ENCODE measurements at places on chromosomes 16 and 17.

DNA sequence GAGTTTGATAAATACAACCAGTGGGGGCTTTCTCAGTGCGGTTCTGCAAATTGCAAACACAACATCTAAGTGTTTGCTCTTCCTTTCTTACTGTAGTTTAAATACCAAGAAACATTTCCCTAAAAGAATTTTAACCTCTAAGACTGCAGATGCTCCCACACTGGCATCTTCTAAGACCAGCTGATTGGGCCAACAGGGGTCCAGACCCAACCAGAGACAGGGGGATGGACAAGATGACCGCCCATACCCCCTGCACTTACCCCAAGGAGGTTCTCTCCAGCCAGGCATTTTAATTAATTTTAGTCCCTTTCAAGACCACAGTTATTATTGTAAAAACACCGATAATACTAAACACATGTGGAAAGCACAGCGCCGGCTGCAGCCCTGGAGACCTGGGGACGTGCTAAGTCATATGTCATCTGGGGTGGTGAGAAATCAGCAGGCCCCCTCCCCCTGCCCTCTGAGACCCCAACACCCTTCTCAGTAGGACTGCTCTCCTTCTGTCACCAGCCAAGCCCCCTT lies 242.3 kb downstream of the SOX9 start:
- DNase-seq: no peak

DNA sequence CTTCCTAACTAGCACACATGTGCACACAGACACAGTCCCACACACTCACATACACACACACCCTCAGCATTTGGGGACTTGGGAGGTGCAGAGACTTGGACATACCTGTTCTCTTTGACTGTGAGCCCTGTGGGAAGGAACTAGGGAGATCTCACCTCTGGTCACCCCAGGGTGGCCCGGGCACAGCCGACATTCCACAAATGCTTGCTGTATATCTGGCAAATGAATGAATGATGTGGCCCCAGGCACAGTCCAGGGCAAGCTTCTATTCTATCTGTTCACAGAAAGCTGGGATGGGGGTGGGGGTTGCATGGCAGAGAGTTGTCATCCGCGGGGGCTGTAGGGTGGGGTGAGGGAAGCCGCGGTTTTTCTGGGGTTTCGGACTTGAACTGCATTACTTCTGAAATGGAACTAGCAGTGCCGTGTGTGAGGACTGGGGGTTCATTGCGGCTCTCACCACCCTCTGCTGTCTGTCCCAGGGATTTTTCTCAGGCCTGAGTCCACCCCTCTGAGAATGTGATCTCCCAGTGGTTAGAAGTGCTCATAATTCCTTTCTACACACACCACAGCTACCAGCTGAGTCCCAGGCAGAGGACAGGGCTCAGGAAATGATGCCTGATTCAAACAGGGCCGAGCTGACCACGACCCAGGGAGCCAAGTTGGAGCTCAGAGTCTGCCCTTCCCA lies 3.3 kb upstream of the RIPOR1 start:
- no peak for DNase-seq

- DNase-seq: no peak
These were observed 527 bp upstream of the MGAT5B start for GRCh38 chr17:76867578-76868175.

GRCh38 chr17:70270554-70270953 lies 101.2 kb downstream of the KCNJ2 start:
- no peak for DNase-seq

- no peak for DNase-seq
These were observed 241.5 kb upstream of the NLRP1 start for GRCh38 chr17:5825717-5826330.

GRCh38 chr17:36135465-36135864 lies 31.8 kb downstream of the CCL4 start:
- DNase-seq: no peak

GRCh38 chr16:75787440-75787839 lies 61.1 kb upstream of the CPHXL start:
- DNase-seq: no peak

GRCh38 chr17:15171167-15172047 lies 93.7 kb downstream of the PMP22 start:
- DNase-seq: peak; percentile 21

- DNase-seq: no peak
These were observed 9.0 kb downstream of the CBFA2T3 start for GRCh38 chr16:88967830-88968588.

DNA sequence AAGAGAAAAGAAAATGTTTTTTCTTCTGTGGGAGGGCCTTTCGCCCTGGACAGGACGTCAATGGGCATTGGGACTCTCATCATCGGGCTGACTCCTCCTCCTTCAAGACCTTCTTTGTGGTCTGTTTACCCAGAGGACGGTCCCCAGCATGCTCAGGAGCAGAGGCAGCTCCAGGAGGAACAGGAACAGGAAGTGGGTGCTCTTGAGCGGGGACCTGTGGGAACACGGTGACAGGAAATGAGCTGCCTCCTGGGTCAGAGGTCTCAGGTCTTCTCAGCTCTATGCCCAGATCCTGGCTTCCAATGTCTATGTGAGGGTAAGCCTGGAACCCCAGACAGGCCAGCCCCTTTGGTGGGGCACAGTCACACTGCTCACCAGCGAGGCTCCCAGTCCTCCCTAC lies 12.2 kb downstream of the CD300LD start:
- DNase-seq: no peak

DNA sequence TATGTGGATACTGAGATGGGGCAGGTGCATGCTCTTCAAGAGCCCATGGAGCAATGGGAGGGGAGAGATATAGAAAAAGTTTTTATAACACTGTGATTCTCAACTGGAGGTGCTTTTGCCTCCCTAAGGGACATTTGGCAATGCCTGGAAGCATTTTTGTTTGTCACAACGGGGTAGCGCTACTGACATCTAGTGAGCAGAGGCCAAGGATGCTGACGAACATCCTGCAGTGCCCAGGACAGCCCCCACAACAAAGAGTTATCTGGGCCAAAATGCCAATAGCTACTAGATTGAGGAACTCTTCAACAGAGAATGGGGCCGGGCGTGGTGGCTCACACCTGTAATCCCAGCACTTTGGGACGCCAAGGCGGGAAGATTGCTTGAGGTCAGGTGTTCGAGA lies 67.2 kb upstream of the CLEC3A start:
- DNase-seq: no peak

- DNase-seq: peak; percentile 30
These were observed 23.8 kb downstream of the EZH1 start for GRCh38 chr17:42720996-42721583.

DNA sequence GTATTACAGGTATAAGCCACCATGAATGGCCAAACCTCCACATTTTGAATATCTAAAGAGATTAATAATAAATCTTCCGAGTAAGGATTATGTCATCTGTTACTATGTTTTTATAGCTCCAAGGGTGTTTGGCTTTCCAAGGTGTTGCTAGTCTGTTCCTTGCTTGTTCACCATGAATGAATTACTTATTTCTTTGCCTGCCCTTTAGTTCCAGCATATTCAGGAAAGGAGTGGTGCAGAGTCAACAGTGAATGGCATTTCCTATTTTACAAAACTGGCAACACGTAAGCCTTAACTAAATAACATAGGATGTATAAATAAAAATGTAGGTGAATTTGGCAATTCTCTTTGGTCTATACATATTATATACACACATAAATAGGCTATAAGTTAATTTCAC lies 70.3 kb downstream of the MYO1D start:
- DNase-seq: no peak

Data from CD4-positive, alpha-beta T cell treated with Interleukin-4 for 1 hour (primary cell).